ENCODE measurements at places on chromosomes 13 and 19.

DNA sequence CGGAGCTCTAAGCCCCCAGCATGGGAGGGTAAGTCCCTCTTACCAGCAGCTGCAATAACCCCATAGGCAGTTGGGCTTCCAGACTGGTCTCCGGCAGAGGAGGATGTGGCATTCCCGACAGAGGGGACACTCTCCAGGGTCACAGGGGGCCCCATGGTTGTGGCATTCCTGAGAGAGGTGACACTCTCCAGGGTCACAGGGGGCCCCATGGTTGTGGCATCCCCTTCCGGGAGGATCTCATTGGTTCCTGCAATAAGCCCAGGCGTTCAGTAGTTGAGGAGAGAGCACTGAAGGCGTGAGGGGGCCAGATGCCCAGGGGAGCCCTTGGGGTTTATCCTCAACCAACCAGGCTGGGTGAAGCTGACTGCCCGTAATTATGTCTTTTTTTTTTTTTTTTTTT lies 5.4 kb downstream of the CD320 start:
- no peak for DNase-seq

DNA sequence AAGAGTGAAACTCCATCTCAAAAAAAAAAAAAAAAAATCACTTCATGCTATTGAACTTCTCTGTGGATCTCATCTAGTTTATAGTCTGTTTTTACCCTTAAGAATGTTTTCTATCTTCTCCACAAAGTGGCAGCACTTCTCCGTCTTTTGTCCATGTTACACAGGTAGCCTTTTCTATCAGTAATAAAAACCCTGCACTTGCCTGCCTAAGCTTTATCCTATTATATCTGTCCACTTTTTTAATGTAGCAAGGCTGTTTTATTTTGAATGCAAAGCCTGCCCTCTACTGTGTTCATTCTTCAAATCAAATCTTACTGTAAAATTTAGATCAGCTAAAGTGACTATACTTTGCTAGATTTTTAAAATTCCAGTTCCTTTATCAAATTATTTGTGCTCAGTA lies 124.0 kb downstream of the STOML3 start:
- DNase-seq, result no peak

DNA sequence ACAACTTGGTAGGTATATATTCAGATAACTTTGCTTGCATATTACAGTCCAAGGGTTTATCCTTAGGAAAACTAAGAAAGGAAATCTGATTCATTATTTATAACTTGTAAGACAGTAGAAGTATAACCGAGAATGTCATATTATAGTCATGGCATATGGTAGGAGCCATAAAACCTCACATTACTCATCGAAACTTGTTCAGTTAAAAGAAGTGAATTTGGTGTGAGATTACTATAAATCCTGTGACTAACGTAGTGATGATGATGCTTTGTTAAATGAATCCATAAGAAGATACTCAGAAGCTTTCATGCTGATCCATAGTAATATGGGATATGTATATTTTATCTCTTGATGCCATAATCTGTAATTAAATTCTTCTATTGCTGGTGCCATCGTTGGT lies 57.3 kb downstream of the MTUS2 start:
- no peak for DNase-seq

- DNase-seq, result no peak
Observed at GRCh38 chr13:74647991-74648390, 513.8 kb upstream of the KLF12 start.

DNA sequence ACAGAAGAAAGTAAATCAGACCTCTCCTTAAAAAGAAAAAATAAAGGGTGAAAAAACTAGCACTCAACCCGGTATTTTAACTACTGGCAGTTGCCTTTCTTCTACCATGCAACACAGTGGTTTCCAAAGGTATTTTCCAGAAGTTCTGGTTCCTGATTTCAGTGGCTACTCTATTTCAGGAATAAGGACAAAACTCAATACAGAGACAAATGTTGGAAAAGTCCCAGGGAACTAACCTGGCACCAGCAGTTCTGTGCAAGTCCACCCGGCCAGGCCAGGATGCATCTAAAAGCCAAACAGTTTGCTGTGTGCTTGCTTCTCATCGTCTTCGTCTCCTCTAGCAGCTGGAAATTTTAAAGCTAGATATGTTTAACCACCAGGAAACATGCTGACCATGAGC lies 52.5 kb downstream of the FOXO1 start:
- no peak for DNase-seq

GRCh38 chr19:2236064-2236313 lies 140 bp downstream of the PLEKHJ1 start:
- no peak for DNase-seq

- DNase-seq, result no peak
Observed at GRCh38 chr13:111392486-111392885, 72.0 kb downstream of the TEX29 start.

DNA sequence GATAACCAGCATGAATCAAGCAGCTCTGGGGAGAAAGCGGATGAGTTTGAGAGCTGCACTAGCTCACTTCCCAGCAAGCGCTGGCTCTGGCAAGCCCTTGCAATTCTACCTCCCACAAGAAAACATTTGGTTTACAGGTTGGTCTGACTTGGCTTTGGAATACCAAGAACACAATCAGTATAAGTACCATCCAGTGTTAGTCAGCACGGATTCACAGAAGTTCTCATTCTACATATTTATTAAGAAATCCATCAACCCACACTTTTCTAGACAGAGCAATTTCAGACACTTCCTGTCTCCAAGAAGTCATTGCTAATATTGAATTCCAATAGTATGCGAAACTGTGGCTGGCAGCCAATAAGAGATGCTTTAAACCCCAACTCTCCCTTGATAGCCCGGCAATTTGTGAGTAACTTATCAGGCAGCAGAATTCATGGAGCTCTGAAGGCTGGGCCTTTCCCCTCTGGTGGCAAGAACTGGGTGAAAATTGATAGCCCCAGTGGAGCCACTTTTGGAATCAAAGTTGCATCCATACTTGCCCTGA lies 59.4 kb upstream of the WASF3 start:
- DNase-seq, result no peak

GRCh38 chr13:43785650-43786471 lies 911 bp downstream of the ENOX1 start:
- no peak for DNase-seq

DNA sequence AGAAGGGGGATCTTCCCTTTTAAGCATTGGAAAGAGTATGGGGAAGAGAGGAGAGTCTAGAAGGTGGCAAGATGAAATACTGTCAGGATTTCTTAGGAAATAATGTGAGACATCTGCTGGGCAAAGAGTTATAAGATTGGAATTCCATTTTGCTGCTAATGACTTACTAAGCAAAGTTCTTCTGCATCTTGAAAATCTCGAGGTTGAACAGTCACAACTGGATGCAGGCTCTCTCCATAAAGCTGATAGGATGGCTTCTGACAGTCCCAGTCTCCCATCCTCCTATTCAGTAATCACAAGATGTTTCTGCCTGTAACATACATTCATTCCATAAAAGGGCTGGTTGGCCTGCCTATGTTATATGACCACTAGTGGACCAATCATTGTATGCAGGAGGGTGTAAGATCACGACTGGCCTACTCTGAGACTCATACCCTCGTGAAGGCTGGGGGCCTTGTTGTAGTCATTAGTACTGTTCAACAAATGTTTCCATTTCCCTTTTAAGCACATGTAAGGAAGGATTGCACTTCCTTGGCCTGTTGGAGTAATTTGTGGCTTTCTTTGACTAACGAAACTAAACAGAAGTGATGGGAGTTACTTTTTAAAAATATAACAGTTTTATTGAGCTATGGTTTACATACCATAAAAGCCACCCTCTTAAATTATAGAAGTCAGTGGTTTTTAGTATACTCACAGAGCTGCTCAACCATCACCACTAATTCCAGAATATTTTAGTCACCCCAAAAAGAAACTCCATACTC lies 45.0 kb upstream of the TDRD3 start:
- no peak for DNase-seq

DNA sequence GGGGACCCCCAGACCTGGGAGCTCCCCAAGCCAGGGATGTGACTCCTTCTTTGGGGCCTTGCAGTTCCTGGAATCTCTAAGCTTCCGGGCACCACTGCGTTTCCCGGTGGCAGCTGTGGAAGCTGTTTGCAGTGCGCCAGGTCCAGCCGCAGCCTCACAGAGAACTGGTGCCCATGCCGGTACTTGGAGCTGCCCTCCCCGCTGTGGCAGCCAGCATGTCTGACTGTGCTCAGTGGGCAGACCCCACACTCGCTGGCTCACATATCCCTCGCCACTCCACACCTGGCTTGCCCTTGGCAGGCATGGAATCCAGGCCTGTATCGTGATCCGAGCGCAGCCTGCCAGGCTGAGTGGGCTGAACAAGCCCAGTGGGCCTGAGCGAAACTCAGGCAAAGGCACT lies 753.2 kb upstream of the PCDH20 start:
- no peak for DNase-seq

GRCh38 chr13:30708541-30708940 lies 26.8 kb upstream of the ALOX5AP start:
- DNase-seq, result no peak

DNA sequence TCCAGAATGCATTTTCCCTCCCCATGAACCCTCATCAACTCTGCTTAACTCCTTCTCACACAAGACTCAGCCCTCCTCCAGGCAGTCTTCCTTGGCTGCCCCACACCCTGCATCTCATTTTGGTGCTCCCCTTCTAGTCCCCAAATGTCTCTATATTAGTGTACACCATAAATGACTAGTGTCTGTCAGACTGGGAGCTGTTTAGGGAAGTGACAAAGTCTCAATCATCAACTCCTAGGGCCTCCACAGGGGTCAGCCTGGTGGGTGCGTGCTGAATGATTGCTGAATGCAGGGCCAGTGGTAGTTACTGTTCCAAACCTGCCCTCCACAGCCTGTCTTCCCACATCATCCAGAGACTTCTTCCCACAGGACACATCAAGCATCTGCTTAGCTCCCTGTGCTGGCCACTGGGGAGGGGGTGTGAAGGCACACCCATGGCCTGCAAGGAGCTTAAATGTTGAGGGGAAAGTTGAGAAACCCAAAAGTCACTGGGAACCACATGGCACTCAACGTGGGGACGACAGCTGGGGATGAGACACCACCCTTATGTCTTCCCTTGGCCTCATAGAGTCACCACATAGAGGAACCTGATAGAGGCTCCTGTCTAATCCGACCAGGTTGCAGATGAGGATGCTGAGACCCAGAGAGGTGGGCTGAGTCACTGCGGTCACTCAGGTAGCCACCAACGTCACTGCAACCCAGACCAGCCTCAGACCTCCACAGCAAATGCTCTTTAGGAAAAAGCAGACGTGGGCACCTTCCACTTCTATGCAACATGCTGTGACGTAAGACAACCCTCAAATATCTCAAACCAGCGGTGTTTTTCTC lies 79.3 kb upstream of the TM9SF2 start:
- DNase-seq, result peak; percentile 47

- DNase-seq, result no peak
Observed at GRCh38 chr13:72074663-72075062, 207.7 kb upstream of the DACH1 start.

GRCh38 chr13:91273675-91274074 lies 73.8 kb upstream of the MIR17HG start:
- DNase-seq, result no peak

DNA sequence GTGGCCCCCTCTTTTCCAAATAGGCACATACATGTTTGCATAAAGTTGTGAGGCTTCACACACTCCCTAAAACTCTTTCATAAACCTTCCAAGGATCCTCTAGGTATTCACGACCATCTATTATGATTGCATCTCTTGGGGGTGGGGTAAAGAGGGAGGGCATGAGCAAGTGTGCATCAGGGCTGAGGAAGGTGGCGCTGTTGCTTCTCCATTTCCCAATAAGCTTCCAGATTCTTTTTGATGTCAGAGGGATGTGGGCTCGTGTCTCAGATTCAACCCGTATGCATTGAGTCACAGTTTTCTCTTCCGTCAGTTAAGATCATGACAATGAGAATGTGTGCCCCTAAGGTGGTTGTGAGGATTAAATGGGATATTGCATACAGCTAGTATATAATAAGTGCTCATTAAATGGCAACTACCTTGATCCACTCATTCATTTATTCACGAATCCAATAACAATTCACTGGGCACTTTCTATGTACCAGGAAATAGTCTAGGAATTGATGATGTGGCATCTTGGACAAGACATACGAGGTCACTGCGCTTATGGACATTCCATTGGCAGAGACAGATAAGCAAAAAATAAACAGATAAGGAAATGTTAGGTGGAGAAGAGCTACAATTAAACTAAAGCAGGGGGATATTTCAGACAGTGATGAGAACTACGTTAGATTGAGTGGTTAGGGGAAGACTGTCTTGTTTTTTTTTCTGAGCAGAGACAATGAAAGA lies 10.3 kb downstream of the CYP2B6 start:
- no peak for DNase-seq

- DNase-seq, result peak; percentile 37
Observed at GRCh38 chr19:10353793-10354391, 14.5 kb upstream of the ICAM3 start.

- DNase-seq, result no peak
Observed at GRCh38 chr13:46178143-46178542, 3.8 kb downstream of the LCP1 start.

GRCh38 chr19:6530386-6531162 lies at the start of gene TNFSF9:
Gene TNFSF9 (plus strand): TSS chr19:6531026. CDS start chr19:6531037, 11 bp downstream.
- DNase-seq, result peak; percentile 83

DNA sequence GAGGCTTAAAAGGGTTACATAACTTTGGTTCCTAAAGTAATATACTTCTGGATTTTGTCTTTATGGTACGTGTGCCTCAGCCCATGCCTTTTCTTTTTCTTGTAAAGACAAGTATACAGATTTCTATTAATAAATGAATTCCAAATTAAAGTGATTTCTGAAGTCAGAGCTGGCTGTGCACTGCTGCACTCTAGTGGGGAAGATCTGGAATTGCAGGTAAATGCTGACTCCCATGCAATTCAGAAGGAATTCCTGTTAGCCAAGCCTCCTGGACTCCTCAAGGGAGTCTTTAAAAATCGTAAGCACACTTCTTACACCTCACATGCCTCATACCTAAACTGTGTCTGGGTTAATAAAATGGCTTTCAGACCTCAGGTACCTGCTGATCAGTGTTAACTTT lies 118.4 kb upstream of the SLC7A1 start:
- no peak for DNase-seq

- DNase-seq, result no peak
Observed at GRCh38 chr13:98447881-98448641, 128.8 kb downstream of the STK24 start.

- no peak for DNase-seq
Observed at GRCh38 chr13:27203854-27204253, 32.2 kb upstream of the USP12 start.

- DNase-seq, result no peak
Observed at GRCh38 chr13:33441015-33441414, 155.5 kb upstream of the STARD13 start.

GRCh38 chr13:41296879-41297646 lies 14.0 kb upstream of the NAA16 start:
- DNase-seq, result no peak

- DNase-seq, result no peak
Observed at GRCh38 chr13:98507282-98507797, 69.6 kb downstream of the STK24 start.

GRCh38 chr19:43078311-43078710 lies 4.2 kb downstream of the PSG2 start:
- DNase-seq, result no peak

DNA sequence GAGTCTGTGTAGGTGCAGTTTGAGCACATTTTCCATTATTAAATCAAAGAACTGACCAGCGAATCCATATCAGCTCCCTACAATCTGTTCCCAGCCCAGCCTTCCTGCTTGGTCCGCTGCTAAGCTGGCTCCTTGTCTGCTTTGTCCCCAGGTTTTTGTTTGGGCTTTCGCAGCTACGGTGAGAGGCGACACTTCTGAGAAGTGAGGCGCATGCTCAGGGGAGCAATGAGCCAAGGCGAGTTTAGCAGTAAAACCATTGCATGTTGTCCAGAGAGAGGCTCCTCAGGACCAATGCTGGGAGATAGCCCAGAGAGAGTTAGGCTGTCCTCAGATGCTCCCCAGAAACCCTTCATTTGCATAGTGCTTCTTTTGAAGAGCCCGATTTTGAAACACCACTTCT lies 162.0 kb downstream of the ITGBL1 start:
- DNase-seq, result no peak
